Activated naive CD4-positive, alpha-beta T cell (primary cell): ENCODE measurements at places on chromosomes 3 and 15.

- DNase-seq = no peak
These were observed 131.9 kb upstream of the STRIT1 start for GRCh38 chr3:155425396-155425795.

- DNase-seq = no peak
These were observed 21.4 kb downstream of the ACAP2 start for GRCh38 chr3:195421400-195421799.

DNA sequence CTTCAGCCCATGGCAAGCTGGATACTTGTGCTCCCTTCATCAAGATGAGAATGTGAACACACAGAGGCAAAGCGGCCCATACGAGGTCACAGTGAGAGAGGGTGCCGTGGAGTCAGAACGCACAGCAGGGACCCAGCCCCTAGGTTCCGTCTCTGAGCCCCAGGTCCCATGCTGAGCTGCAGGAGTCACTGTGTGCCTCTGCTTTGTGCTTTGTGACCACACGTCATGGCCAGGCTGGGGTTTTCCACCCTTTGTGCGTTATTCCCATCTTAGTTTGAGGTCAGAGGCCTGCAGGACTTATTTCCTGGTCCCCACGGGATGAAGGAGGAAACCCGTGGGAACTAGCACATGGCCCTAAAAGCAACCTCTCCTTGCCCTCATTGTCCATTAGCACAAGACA is 140.3 kb downstream of the TJP1 start:
- no peak for DNase-seq

DNA sequence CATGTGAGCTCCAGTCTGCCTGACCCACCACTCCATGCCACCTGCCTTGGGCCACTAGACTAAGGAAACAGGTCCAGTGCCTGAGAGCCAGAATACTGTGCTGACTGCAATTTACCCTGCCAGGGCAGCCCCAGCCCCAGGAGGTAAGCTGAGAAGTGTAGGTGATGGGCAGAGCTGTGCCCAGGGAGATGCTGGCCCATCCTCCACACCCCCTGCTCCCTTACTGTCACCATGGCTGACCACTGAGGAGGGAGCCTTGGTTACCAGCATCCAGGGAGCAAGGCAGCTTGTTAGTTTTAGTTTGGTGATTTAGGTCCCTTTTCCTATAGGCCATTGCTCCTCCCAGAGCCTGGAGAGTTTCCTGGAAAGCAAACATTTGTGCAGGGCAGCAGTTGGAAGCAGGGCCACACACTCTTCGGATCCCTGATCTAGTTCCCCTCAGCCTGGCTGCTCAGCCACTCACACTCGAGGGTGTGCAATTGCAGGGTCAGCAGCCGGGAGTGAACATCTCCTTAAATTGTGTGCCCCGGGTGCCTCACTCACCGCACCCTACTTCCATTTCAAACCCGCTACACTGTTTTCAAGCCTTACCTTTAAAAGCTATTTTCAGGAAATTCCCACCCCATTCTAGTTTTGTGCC is 2.0 kb downstream of the GALNT15 start:
- DNase-seq = no peak

DNA sequence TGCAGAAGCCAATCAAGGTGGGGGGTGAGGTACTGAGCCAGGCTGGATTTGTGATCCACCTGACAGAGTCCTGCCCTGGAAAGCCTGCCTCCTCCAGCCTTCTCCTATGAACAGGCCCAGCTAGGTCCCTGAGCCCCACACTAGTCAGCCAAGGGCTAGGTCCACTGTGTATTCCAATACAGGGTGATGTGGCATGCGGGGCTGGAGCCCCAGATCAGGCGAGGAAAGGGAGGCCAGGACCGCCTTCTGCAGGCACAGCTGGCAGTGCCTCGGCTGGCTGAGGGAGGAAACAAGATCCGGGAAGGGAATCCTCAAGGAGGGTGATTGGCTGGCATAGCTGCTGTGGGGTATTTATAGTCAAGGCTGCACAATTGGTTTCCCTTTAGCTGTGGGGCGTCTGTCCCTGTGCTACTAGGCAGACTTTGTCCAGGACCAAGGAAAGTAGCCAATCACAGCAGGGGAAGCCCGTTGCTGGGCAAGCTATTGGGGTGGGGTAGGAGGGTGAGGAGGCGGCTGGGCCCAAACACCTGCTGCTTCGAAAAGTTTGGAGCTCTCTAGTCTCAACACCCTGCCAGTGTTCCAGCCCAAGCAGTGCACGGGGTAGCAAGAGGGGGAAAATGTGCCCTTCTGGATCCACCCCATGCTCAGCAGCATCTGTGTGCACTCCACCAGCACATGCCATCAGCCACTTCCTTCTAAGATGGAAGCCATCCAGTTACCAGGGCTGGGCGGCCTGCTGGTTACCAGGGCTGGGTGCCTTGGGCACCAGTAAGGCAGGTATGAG is 5.9 kb downstream of the KY start:
- no peak for DNase-seq

DNA sequence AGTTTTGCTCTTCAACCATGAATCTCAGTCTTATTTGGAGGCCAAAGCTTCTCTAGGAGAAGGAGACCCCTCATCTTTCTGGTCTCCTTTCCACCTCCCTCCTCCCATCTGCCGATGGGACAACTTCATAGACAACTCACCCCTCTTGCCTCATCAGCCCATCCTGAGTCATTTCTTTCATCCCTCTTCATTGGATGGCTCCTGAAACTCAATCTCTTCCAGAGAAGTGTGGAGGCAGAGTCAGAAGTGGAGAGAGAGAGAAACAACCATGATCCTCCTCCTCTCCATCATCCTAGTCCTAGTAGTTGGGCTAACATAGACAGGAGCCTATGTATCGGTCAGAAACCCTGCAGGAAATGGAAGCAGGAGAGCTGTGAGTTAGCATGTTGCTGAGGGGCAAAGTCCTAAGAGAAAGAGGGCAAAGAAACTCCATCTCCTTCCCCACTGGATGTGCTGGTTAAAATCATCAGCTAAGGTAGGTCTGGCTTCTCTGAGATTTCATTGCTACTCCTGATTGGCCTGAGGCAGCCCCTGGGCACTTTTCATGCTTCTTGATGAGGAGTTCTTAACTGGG is 21.3 kb upstream of the HCN4 start:
- no peak for DNase-seq

DNA sequence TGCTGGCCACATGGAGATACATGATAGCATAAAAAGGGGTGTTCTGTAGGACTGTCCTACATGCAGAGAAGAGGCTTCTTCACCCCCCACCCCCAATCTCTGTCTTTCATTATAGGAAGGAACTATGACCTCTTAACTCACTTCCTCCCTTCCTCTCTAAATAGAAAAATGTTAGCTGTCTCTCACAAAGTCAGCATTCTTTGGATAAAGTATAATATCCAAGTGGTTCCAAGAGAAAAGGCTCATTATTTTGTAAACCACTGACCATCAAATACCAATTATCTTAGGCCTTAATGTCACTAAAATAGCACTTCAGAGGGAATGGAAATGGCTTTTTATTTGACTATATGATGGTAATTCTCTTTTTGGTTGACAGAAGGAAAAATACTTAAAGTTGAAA is 95.3 kb upstream of the SLC2A2 start:
- DNase-seq = no peak

DNA sequence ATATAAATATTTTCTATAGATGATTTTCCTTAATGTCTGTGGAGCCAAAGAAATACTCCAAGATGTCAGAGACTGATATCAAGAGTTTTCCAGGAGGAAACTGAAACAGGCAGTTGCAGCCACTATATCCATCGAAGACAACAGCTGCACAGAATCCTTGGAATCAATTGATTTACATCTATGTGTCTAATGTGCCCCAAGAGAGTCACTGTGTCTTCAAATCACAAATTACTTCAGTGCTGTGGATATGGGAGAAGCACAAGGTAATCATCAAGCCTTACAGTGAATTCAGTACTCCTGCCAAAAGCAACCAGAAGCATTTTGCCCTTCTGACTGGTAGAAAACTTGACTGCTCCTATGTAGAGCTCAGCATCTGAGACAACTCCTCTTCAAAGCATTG is 51.1 kb downstream of the CPNE4 start:
- DNase-seq = no peak

DNA sequence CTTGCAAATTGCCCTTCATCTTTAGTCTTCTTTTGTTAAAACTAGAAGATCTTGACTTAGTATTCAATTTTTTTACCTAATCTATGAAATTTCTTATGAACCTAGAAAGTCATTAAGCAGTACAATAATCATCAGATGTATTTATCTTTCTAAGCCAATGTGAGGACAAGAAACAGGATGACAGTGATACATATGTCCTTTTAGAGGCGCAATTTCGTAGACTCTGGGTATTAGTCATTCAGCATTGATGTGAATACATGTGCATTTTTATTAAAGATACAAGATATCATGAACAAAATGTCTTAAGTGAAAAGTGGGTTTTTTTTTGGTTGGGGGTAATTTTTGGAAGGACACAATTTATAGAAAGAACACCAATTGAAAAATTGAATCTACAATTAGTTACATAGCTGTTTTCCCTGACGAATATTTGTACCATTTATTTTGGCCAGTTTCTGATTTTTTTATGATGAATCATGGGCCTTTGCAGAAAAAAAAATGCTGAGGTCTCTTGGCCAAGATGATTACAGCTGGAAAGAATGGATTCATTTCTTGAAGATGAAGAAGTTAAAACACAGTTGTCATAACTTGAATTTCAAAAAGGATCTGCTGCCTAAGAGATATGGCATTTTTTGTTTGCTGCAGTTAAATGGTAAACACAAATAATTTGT is 48.9 kb upstream of the AGTR1 start:
- no peak for DNase-seq

- no peak for DNase-seq
These were observed 122.9 kb upstream of the STT3B start for GRCh38 chr3:31409866-31410265.

DNA sequence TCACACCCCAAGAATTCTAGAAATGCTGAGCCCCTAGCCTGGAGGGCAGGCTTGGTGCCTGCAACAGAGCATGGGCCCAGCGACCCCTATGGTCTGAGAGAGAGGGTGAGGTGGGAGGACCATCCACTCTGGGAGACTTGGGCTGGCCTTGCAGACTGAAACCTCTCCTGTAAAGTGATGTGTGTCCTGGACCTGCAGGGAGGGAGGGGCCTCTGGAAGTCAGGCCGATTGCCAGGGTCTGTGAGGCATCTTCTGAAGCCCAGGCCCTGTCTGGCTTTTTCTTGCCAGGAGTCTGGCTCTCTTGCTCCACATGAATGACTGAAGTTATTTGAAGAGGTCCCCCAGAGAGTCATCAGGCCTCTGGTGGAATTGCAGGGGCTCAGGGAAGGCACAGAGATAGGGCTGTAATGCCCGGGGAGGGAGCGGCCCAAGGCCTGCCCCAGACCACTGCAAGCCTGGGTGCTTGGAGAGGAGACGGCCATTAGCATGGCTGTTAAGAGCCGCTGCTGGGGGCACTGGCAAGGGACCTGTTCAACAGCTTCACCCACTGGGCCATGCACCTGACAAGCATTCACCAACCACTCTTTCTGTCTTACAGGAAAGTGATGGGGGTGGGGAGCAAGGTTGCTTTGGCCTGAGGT is 56.0 kb upstream of the CHRNA7 start:
- DNase-seq = no peak

- no peak for DNase-seq
These were observed 95.1 kb upstream of the PHLDB2 start for GRCh38 chr3:111763968-111764367.

DNA sequence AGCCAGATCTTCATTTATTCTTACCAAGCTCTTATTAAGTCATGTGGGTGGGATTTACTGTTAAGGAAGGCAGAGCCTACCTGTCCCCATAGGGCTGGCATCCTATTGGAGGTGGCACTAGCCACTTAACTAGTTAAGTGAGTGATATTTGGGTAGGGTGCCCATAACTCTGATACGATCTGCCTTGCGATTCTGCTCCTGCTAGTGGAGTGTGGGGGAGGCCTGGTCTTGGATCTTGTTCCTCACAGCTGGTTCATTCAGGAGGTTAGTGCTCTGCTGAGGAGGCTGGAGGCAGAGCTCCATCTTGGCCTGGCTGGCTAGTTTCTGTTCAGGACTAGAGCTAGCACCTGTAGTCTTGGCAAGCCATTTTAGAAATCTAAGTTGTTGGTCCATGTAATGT is 9.3 kb downstream of the BAHD1 start:
- DNase-seq = no peak

DNA sequence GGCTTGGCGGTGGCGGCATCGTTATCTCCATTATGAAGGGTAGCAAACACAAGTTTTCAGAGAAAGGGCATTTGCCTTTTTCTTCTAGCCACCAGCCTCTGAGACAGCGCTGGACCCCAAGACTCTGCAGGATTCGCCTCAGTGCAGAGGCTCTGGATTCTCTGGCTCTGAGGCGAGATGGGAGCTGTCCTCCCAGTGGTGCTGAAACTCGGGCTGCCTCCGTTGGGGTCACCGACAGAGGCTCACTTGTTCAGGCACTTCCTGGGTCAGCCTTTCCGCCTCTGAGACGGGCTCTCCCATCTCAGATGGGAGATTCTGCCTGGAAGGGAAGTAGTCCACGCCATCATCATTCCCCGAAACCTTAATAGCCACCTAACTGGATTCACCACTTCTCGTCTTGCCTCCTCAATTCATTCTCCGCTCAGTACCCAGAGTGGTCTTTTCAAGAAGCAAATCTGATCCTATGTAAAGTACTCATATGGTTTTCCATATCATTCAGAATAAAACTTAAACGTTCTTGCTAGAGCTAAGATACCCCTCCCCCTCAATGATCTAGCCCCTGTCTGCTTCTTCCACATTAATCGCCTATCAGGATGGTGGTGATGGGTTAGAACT is 76.9 kb downstream of the RHCG start:
- peak; percentile 20 for DNase-seq

DNA sequence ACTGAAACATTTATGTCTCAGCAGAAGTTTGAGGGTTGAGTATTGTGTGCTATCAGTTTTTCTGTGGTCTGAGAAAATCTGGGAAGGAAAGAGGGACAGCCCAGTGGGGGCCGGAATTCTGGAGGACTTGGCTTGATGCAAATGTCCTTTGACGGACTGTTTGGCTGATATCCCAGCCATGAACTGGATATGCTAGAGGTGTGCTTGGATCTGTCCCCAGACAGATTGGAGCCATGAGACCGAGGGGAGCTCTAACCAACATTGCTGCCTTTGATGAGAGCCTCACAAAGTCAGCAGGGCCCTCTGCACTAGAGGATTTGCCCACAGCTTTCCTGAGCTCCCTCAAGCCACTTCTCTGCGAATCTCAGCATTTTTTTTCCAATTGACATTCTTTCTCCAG is 405.6 kb downstream of the NTRK3 start:
- no peak for DNase-seq

GRCh38 chr15:74840851-74841775 is 1.8 kb downstream of the ULK3 start:
- DNase-seq = no peak

GRCh38 chr3:48215019-48215418 is 8.3 kb upstream of the CAMP start:
- no peak for DNase-seq
